ENCODE measurements at places on chromosomes 4 and X. TPM values are rescaled to one million over a fixed set of nuclear protein-coding genes. Genes with fewer than 3 reads are reported as not detected.

- H3K27me3 ChIP-seq, result peaks cover 18% of the 10 kb centered on the region
- no peak overlapping the region for H3K4me3 ChIP-seq
- DNase-seq, result no peak
- no peak overlapping the region for H3K27ac ChIP-seq
- H3K36me3 ChIP-seq, result no peaks in the 10 kb centered on the region
Observed at GRCh38 chr4:73538162-73538561, 56.6 kb downstream of the AFM start.

DNA sequence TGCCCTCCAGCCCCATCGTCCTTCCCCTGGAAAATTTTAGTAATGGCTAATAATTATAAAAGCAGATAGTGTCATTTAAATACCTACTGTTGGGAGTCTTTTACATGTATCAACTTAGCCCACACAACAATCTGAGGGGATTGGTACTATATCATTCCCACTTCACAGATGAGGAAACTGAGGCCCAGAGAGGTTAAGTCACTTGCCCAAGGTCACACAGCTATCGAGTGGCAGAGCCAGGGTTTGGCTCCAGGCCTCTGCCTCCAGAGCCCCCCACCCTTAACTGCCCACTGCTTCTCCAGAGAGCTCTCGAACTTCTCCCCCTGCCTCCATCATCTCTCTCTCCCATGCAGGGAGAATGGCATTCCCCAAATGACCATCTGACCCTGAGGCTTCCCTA, 7.4 kb downstream of the C4orf50 start:
- peaks cover 43% of the 10 kb centered on the region for H3K27me3 ChIP-seq
- DNase-seq, result no peak
- no peak overlapping the region for H3K4me3 ChIP-seq
- H3K36me3 ChIP-seq, result no peaks in the 10 kb centered on the region
- no peak overlapping the region for H3K27ac ChIP-seq
- H3K4me1 ChIP-seq, result no peaks in the 10 kb centered on the region

DNA sequence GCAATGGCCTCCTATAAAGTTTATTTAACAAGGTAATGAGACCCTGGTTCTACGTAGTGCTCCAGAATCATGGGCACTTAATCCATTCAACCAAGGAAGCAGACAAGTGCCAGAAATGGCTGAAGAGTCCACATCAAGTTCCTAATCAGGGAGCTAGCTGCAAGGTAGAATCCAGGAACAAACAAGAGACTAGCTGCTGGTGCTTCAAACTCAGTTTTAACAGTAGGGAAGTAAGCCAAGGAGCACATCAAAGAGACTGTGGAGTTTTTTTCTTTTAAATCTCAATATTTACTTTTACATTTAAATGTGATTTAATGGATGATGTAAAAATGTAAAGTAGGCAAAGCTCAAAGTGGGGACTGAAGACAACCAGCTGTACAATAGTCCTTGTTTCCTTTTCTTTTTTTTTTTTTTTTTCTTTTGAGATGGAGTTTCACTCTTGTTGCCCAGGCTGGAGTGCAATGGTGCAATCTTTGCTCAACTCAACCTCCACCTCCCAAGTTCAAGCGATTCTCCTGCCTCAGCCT, 630.4 kb downstream of the CCSER1 start:
- H3K27me3 ChIP-seq, result no peaks in the 10 kb centered on the region
- H3K36me3 ChIP-seq, result no peaks in the 10 kb centered on the region
- H3K4me1 ChIP-seq, result no peaks in the 10 kb centered on the region

- no peak for DNase-seq
- no peak overlapping the region for H3K4me3 ChIP-seq
- peaks cover 44% of the 10 kb centered on the region for H3K36me3 ChIP-seq
- H3K27ac ChIP-seq, result no peak overlapping the region
- H3K4me1 ChIP-seq, result peaks cover 6% of the 10 kb centered on the region
- no peaks in the 10 kb centered on the region for H3K27me3 ChIP-seq
Observed at GRCh38 chr4:105434940-105435339, 38.9 kb downstream of the PPA2 start.

The RNF150 gene
- 0.46 TPM for total RNA-seq

The TMPRSS11A gene
- total RNA-seq, result not detected
